GOT3 (cell line): ENCODE measurements at places on chromosomes 16 and 17.

- no peak for DNase-seq
Measured at GRCh38 chr17:76088868-76089576, 10.0 kb downstream of the ZACN start.

DNA sequence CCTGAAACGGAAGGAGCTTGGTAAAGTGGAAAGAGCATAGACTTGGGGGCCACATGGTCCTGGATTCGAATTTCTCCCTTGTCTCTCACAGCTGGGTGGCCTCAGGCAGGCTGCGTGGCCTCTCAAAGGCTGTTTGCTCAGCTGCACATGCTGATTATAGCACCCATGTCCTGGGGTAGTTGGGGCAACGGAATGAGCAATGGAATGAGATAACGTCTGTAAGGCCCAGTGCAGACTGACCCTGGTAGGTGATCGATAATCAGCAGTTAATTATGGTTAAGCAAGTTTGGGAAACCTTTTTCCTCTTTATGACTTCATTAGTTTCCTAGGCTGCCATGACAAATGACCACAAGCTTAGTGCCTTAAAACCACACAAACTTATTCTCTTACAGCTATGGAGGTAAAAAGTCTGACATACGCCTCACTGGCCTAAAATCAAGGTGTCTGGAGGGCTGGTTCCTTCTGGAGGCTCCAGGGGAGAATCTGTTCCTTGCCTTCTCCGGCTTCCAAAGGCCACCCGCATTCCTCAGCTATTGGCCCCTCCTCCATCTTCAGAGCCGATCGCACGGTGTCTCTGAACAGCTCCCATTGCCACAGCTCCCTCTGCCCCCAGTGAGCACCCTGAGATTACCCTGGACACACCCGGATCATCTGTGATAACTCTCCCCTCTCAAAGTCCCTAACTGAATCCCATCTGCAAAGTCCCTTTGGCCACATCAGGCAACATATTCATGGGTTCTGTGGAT lies 294.9 kb upstream of the FOXF1 start:
- DNase-seq = no peak

- DNase-seq = no peak
Measured at GRCh38 chr17:40664582-40665333, at the start of gene KRT222. KRT222 (minus strand) TSS chr17:40665177; CDS start chr17:40665099, 78 bp downstream.

GRCh38 chr17:55988861-55989260 lies 164.4 kb upstream of the ANKFN1 start:
- DNase-seq = no peak

DNA sequence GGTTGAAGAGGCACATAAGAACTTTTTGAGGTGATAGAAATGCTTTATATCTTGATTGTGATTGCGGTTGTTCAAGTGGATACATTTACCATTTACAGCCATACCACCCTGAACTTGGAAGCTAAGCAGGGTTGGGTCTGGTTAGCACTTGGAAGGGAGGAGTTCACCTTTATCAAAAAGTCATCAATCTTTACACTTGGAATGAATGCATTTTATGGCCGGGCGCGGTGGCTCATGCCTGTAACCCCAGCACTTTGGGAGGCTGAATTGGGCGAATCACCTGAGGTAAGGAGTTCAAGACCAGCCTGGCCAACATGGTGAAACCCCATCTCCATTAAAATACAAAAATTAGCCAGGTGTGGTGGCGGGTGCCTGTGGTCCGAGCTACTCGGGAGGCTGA lies 9.5 kb upstream of the GJD3 start:
- DNase-seq = no peak

DNA sequence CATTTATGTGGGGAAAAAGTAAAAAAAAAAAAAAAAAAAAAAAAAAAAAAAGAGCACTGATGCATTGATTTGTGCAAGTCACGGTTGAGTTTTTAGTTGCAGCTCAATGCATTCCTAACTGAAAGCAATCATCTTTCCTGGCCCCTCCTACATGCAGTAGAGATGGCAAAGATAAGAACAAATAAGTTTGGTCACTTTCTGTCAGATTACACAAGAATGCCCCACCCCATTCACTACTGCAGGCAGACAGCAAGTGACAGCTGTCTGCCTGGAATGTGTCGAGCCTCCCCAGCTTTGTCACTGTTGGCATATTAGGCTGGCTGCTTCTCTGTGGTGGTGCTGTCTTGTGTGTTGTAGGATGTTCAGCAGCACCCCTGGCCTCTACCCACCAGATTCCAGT lies 243.5 kb downstream of the FOXL1 start:
- no peak for DNase-seq

DNA sequence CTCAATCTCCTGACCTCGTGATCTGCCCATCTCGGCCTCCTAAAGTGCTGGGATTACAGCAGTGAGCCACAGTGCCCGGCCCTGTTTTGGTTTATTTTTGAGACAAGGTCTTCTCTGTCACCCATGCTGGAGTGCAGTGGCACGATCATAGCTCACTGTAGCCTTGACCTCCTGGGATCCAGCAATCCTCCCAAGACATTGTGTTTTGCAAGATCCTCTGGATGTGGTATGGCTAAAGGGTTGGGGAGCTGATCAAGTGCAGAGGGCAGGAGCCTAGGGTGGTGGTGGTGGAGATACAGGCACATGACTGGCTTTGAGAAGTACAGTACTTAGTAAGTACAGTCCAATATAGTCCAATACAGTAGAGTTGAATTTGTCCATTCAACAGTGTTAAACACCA lies 16.6 kb upstream of the TNS4 start:
- no peak for DNase-seq

DNA sequence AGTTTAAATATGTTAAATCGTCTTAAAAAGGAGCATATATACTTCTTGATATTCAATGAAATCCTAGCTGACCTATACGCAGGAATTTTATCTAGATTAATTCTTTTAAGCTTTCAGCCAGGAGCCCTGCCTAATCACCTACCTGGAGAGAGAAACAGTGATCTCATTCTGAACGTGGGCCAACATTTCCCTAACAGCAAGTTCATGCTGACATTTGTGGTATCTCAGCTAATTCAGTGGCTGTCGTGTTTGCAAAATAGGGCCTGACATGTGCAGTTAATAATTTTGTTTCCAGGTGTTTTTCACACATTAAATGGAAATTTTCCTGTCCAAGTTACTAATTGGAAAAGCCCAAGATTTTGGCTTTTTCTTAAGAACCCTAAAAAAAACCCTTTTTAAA lies 17.4 kb downstream of the KRT24 start:
- DNase-seq = no peak

DNA sequence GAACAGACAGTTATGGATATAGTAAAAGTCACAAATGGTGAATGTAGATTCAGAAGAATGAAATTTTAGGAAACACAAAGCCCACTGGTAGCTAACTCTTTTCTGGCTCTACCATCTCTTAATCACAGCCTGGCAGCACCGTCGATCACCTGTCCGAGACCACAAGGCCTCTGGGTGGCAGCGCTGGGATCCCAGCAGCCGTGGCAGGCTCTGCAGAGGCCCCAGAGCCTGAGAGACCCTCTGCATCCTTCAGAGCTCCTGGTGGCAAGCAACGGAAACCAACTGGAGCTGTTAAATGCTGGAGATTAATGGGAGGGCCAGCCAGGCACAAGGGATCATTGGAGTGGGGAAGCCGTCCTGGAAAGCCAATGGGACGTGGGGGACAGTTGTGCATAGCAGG lies 26.3 kb downstream of the LAT start:
- DNase-seq = no peak

DNA sequence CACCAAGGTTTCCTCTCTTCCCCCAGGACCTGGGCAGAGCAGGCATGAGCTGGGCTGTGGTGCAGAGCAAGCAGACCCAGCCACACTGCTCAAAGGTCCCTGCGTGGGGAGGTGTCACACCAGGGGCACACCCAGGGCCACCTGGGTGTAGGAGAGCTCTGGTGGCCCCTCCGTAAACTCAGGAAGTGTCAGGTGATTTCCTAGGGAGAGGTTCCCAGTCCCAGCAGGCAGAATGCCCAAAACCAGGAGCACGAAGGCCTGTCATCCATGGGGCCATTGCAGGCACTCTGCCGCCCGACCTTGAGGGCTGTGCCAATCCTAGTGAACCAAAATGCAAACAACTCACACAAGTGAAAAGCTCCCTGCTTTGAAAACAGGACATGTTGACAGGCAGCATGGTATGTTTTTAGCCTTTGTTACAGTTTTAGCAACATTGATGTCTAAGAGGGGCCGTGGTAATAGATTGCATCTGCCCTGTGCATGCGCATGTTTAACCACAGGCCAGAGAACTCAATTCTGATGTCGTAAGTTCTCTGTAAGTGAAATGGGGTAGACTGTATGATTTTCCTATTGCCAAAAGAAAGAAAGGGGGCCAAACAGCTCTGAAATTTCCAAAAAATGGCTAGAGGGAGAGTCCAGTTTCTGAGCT lies 21.3 kb downstream of the CIBAR2 start:
- no peak for DNase-seq

- no peak for DNase-seq
Measured at GRCh38 chr16:30677931-30678585, 19.8 kb downstream of the FBRS start.

DNA sequence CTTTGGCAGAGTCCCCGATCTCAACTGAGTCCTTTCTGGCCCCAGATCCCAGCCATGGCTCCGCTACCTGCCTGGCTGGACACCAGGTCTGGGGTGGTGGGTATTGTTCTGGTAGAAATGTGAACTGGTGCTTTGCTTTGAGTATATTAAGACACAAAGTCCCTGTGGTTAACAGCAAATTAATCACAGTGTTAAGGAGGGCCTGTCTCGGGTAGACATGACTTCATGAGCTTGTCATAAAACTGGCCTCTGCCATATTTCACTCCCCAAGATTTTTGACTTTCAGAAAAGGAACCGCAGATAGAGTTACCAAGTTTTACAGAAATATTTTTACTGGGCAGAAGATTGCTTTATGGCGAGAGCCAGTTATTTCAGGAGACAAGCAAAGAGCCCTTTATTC lies 19.5 kb downstream of the NKD1 start:
- no peak for DNase-seq

DNA sequence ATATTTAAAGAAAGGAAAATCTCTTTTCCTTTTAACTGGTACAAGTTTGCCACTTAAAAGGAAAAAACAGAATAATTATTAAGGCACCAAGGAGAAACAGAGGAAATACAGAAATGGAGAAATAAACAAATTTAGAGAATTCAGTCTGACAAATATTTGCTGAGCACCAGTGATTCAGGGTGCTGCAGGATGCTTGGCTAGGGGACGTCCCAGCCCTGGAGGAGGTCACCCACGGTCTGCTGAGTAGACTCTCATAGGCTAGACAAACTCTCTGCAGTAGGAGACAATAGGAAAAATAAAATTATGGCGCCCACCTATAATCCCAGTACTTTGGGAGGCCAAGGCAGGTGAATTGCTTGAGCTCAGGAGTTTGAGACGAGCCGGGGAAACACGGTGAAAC lies 15.9 kb downstream of the C1QTNF1 start:
- no peak for DNase-seq

DNA sequence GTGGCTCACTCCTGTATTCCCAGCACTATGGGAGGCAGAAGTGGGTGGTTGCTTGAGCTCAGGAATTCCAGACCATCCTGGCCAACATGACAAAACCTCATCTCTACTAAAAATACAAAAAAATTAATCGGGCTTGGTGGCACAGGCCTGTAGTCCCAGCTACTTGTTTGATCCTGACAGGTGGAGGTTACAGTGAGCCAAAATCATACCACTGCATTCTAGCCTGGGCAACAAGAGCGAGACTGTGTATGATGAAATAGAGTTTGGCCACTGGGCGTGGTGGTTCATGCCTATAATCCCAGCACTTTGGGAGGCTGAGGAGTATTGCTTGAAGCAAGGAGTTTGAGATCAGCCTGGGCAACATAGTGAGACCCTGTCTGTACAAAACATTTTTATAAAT lies 173.3 kb downstream of the TANC2 start:
- DNase-seq = no peak

DNA sequence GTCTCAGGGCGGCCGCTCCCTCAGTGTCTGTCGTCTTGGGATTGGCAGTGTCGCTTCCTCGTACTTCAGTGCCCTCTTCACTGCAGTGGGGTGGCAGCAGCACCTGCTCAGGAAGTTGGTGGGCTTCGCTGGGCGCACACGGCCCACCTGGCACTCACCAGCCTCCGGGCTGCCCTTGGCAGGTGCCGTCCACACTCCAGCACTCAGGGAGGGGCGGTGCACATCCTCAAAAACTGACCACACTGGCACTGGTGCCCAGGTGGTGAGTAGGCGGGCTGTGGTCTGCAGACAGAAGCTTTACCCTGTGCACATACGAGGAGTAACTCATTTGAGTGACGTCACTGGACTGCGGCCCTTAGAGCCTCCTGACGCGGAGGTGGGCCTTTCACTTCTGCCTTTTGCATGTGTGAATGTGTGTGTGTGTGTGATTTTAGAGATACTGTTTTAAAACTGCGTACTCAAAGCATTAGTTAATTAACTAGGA lies 94.6 kb downstream of the BANP start:
- no peak for DNase-seq

GRCh38 chr17:79295307-79295706 lies 220.7 kb downstream of the ENGASE start:
- DNase-seq = no peak

- no peak for DNase-seq
Measured at GRCh38 chr16:82259731-82260130, 89.7 kb upstream of the MPHOSPH6 start.

- DNase-seq = no peak
Measured at GRCh38 chr16:19771796-19772195, 53.7 kb downstream of the IQCK start.

- DNase-seq = peak; percentile 48
Measured at GRCh38 chr17:2982854-2983253, 80.6 kb downstream of the OR1D5 start.

- no peak for DNase-seq
Measured at GRCh38 chr16:89371968-89372634, 118.3 kb downstream of the ANKRD11 start.

GRCh38 chr16:28879841-28880588 lies 1.7 kb downstream of the ATP2A1 start:
- peak; percentile 72 for DNase-seq

DNA sequence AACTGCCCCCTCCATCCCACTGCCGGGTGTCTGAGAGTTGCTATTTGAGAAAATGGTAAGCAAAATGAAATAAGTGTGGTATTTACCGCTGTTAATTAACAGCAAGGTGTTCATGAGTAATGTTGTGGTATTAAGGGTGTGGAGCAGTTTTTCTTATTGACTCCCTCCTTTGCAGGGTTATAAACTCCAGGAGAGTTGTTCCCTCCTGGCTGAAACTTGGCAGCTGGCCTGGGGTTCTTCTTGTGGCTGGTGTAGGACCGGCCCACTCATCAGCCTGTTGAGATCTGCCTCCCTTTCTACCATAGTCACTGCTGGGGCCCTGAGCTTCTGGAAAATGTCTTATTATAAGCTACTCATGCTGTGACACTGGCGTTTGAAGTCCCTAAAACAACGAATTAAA lies 128.6 kb downstream of the SOX9 start:
- no peak for DNase-seq

DNA sequence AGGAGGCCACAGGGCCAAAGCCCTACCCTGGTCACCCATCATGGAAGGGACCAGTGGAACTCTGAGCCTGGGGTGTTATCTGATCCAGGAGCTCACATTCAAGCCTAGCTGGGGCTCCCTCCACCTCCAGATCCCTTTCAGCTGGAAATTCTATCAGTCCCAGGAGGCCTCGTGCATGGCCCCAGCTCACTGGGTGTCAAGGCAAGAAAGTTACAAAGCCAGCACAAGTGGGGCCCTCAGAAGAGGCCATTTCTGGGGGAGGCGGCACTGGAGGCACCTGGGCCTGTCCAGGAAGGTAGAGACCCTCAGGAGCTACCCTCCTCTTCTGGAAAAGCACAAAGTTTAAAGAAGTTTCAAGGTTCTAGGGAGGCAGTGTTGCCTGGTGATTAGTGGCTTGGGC lies 4.8 kb downstream of the CA7 start:
- no peak for DNase-seq
